ENCODE measurements at places on chromosomes 16 and 17. TPM values are rescaled to one million over a fixed set of nuclear protein-coding genes. Genes with fewer than 3 reads are reported as not detected.

- no peak overlapping the region for H3K27ac ChIP-seq
- H3K27me3 ChIP-seq: no peaks in the 10 kb centered on the region
- no peaks in the 10 kb centered on the region for H3K36me3 ChIP-seq
- no peak overlapping the region for H3K4me3 ChIP-seq
Observed at GRCh38 chr17:63039899-63040602, 74.0 kb downstream of the TANC2 start.

- no peak for DNase-seq
- no peaks in the 10 kb centered on the region for H3K27me3 ChIP-seq
- no peak overlapping the region for H3K27ac ChIP-seq
- no peaks in the 10 kb centered on the region for H3K36me3 ChIP-seq
- H3K4me3 ChIP-seq: no peak overlapping the region
Observed at GRCh38 chr16:22177968-22178930, 15.9 kb downstream of the SDR42E2 start.

DNA sequence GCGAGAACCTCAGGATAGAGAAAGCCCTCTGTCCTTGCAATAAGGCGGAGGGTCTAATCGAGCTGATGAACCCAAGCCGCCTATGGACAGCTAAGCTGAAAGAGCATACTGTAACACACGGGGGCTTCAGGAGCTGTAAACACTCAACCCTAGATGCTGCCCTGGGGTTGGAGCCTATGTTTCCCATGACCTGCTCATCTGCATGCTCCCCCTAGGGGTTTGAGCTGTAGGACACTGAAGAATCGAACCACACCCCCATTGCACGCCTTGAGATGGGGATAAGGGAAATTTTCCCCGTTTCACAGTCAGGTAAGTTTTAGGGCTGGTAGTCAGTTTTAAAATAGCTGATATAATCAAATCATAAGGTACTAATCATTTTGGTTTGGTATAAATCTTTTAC is 675.6 kb upstream of the CDH8 start:
- H3K27ac ChIP-seq: no peak overlapping the region
- no peak overlapping the region for H3K4me3 ChIP-seq
- H3K36me3 ChIP-seq: no peaks in the 10 kb centered on the region

DNA sequence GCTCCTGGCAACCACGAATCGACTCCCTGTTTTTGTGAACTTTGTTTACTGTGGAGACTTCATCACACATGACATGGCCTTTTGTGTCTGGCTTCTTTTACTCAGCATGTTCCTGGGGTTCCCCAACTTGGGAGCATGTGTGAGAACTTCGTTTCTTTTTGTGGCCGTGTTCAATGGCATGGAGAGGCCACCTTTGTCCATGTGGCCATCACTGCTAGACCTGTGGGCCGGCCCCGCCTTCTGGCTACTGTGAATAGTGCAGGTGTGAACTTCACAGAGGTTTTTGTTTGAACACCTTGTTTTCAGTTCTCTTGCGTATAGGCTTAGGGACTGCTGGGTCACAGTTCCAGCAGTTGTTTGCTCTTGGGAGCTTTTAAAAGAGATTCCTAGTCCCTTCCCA is 5.7 kb upstream of the SLC38A8 start:
- H3K27ac ChIP-seq: no peak overlapping the region
- peaks cover 13% of the 10 kb centered on the region for H3K36me3 ChIP-seq
- H3K4me3 ChIP-seq: no peak overlapping the region
- no peak for DNase-seq

DNA sequence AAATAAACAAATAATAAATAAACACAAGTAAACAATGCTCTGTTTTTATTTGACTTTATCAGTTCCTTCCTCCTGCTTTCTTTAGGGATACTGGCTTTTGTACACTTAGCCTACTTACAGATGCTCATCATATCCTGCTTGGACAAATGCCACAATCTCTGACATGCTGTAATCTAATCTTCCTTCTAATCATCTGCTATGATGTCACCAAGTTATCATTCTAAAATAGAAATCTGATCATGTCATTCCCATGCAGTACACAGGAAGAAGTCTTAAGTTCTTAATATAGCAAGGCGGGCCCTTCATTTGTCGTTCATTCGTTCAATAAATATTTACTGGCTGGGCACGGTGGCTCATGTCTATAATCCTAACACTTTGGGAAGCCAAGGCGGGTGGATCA is 9.1 kb upstream of the UBB start:
- no peaks in the 10 kb centered on the region for H3K4me1 ChIP-seq
- H3K27ac ChIP-seq: no peak overlapping the region
- no peak for DNase-seq

GRCh38 chr17:19382531-19383444 is 4.2 kb downstream of the MFAP4 start:
- H3K27me3 ChIP-seq: no peaks in the 10 kb centered on the region
- H3K4me1 ChIP-seq: peaks cover 50% of the 10 kb centered on the region
- H3K36me3 ChIP-seq: peaks cover 47% of the 10 kb centered on the region
- no peak overlapping the region for H3K4me3 ChIP-seq
- no peak overlapping the region for H3K27ac ChIP-seq
- DNase-seq: no peak

- peaks cover 49% of the 10 kb centered on the region for H3K27me3 ChIP-seq
- no peak for DNase-seq
- no peak overlapping the region for H3K27ac ChIP-seq
- H3K36me3 ChIP-seq: no peaks in the 10 kb centered on the region
Observed at GRCh38 chr17:67995570-67996263, 552 bp downstream of the C17orf58 start.

DNA sequence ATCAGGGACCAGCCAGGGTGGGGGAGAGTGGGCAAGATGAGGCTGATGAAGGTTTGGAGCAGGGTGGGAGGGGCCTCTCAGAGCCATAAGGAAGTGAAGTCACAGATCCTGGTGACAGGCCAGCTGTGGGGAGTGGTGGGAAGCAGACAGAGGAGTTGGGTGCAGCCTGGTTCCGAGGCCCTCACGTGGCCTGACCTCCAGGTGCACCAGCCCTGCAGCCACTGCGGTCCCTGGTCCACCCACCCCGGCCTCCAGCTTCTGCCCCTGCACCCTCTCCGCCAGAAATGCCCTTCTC is 3.9 kb upstream of the ZFPM1 start:
- H3K36me3 ChIP-seq: no peaks in the 10 kb centered on the region
- peaks cover 19% of the 10 kb centered on the region for H3K4me1 ChIP-seq
- no peak overlapping the region for H3K4me3 ChIP-seq
- no peak for DNase-seq

- peak overlapping the region; percentile 80 for H3K27ac ChIP-seq
- DNase-seq: no peak
- no peaks in the 10 kb centered on the region for H3K27me3 ChIP-seq
- H3K4me1 ChIP-seq: peaks cover 15% of the 10 kb centered on the region
- peak overlapping the region; percentile 48 for H3K4me3 ChIP-seq
Observed at GRCh38 chr17:35540589-35541404, 3.3 kb upstream of the SLFN12L start.

DNA sequence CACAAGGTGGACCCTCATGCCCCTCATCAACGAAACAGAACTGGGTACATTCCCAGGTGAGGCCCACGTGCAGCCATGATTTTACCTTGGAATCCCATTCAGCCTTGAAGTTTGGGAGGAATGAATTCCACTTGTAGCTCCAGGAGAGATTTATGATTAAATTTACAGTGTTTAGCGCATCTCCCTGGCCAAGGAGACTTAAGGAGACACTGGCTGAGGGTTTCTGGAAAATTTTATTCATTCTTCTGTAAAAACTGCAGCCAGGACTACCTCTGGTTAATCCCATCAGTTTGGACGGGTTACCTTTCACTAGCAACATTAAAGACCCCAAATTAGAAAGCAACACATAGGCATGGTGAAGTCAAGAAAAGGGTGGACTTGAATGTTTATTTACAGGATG is 87.2 kb upstream of the SMURF2 start:
- no peak for DNase-seq
- peaks cover 22% of the 10 kb centered on the region for H3K36me3 ChIP-seq
- no peak overlapping the region for H3K4me3 ChIP-seq
- H3K27ac ChIP-seq: no peak overlapping the region
- no peaks in the 10 kb centered on the region for H3K27me3 ChIP-seq
- no peaks in the 10 kb centered on the region for H3K4me1 ChIP-seq

DNA sequence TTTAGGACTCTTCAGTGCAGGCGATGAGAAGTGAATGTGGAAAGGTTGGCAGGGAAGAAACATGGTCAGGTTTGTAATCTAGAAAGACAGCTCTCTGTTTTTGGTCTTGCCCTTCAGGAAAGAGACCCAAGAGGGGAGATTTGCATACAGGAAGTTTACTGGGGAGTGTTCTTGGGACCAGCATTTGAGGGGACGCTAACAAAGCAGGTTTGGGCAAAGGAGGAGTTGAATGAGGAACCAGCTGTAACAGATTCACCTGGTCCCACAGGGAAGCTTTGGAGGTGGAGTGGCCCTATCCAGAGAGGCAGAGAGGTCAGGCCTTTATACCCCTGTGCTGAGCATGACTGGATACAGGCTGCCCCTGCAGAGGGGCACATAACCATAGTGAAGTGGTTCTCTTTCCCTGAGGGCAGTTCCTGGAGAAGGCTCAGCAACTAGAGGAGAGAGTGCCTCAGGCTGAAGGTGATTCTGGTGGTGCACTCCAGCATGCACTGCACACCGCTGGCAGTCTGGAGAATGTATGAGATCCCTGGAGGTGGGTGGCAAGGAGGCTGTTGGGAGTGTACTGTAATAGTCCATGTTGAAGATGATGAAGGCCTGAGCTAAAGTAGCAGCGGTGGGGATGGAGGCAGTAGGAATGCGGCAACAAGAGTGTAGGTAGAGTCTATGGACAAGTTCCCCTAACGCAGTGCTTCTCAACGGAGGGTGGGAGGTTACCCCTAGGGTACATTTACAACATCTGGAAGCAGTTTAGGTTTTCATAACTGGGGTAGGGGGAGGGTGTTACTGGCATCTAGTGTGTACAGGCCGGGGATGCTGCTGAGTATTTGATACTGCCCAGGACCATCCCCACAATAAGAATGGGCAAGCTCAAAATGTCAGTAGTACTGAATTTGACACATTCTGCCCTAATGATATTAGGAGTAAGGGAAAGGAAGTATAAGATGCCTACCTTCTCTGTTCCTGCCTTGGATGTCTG is 37.2 kb downstream of the MAP2K6 start:
- no peak overlapping the region for H3K27ac ChIP-seq
- H3K4me1 ChIP-seq: no peaks in the 10 kb centered on the region
- no peaks in the 10 kb centered on the region for H3K36me3 ChIP-seq
- DNase-seq: no peak
- no peak overlapping the region for H3K4me3 ChIP-seq

- H3K27me3 ChIP-seq: peaks cover 7% of the 10 kb centered on the region
- DNase-seq: no peak
- no peak overlapping the region for H3K27ac ChIP-seq
- peaks cover 71% of the 10 kb centered on the region for H3K4me1 ChIP-seq
- H3K4me3 ChIP-seq: peak overlapping the region; percentile 63
Observed at GRCh38 chr17:3891626-3892094, 1.2 kb downstream of the CAMKK1 start.

GRCh38 chr16:4649744-4650442 is 25.3 kb downstream of the MGRN1 start:
- peak; percentile 37 for DNase-seq
- H3K36me3 ChIP-seq: peaks cover 37% of the 10 kb centered on the region
- no peaks in the 10 kb centered on the region for H3K27me3 ChIP-seq
- H3K4me3 ChIP-seq: no peak overlapping the region
- peak overlapping the region; percentile 46 for H3K27ac ChIP-seq
- peaks cover 23% of the 10 kb centered on the region for H3K4me1 ChIP-seq

DNA sequence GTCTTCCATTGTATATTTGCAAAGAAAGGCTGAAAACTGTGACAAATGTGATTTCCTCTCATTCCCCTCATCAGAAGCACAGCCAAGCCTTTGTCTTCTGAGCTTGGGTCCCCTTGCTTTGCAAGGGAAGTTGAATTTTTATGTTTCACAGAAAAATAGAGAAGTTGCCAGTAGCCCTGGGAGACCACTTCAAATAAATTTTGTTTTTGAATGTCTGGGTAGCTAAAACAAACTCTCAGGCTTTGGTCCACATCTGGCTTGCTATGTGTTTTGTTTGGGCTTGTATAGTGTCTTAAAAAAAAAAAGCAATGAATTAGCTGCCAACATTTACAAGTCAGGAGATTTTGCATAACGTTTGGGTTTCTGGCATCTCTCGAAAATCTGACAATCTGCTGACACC is 24.1 kb downstream of the PIK3R6 start:
- H3K36me3 ChIP-seq: no peaks in the 10 kb centered on the region
- peaks cover 3% of the 10 kb centered on the region for H3K4me1 ChIP-seq
- DNase-seq: no peak
- no peaks in the 10 kb centered on the region for H3K27me3 ChIP-seq

- DNase-seq: no peak
- no peak overlapping the region for H3K4me3 ChIP-seq
- no peak overlapping the region for H3K27ac ChIP-seq
- peaks cover 56% of the 10 kb centered on the region for H3K36me3 ChIP-seq
- no peaks in the 10 kb centered on the region for H3K4me1 ChIP-seq
- no peaks in the 10 kb centered on the region for H3K27me3 ChIP-seq
Observed at GRCh38 chr17:5364156-5364555, 55.3 kb downstream of the NUP88 start.

DNA sequence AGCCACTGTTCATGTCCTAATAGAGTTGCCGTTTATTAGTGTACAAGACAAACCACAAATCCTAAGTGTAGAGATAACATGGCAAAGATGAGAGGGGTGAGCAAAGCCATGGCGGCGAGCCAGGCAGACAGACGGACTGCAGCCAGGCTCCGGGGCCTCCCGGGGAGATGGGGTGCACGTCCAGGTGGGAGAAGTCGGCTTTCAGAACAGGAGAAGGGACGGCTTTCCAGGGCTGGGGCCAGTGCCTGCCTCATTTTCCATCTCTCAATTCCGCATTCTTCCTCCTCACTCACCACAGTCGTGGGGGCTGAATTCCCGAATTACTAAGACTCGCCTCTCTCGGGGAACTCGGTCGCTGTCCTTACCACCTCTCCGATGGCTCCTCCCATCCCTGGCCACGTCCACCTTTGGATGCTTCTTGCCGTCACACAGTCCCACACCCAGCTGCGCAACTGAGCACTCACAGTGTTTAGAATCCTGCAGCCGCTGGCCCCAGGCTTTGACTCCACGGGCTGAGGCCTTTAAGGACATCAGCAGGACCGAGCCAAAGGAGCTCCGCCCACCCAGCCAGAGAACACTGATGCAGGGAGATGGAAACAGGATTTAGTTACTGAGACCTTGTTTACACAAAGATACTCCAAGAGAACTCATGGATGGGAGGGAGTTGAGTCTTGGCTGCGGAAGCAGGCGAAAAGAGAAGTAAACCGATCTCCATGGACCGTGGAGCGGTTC is 59.7 kb downstream of the RNF112 start:
- no peak overlapping the region for H3K4me3 ChIP-seq
- H3K27me3 ChIP-seq: peaks cover 2% of the 10 kb centered on the region
- no peak for DNase-seq
- no peaks in the 10 kb centered on the region for H3K36me3 ChIP-seq
- peak overlapping the region; percentile 33 for H3K27ac ChIP-seq

DNA sequence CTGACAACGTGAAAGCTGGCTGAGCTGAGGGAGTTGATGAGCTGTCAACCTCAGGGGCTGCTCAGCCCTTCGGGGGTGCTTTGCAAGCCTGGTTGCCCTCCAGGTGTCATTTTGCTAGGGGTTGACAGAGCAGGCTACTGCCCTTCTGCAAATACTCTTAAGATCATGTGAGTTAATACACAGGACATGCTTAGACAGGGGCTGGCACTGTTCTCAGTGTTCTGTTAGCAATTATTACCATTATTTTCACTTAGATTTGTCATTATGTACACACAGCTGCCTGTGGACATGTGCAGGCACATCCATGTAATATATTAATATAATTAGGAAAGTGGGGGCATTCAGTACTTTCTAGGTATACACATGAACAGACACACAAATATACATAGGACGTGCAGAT is 554.3 kb upstream of the HSBP1 start:
- H3K4me3 ChIP-seq: no peak overlapping the region
- no peaks in the 10 kb centered on the region for H3K27me3 ChIP-seq
- H3K36me3 ChIP-seq: no peaks in the 10 kb centered on the region
- H3K27ac ChIP-seq: no peak overlapping the region
- no peaks in the 10 kb centered on the region for H3K4me1 ChIP-seq

The KRTAP2-3 gene
- not detected for total RNA-seq

The ACBD4 gene
- total RNA-seq: 4.7 TPM

The HOXB9 gene
- total RNA-seq: 0.05 TPM

Data from thymus (tissue), 14 donors.